ENCODE measurements at places on chromosomes 5 and 9. TPM values are rescaled to one million over a fixed set of nuclear protein-coding genes. Genes with fewer than 3 reads are reported as not detected.
A peak's percentile ranks its signal among the peaks of the same experiment; 100 is the strongest.

DNA sequence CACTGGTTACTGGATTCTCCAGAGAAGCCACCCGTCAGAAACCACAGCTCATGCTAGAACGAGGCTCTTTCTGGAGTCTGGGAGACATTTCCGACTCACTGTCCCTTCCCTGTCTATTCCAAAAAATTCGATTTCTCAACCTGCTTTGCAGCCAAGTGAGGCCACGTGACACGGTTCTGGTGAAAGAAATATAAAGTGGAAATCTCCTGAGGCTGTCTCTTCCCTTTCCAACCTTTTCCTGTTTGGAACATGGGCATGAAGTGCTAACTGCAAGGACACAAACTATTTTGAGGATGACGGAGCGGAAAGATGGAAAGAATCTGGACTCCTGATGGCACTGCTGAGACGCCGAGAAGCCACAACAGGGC is 6.1 kb upstream of the PTGS1 start:
- H3K4me1 ChIP-seq: peaks cover 4% of the 10 kb centered on the region
- no peaks in the 10 kb centered on the region for H3K36me3 ChIP-seq
- H3K4me3 ChIP-seq: no peak overlapping the region

DNA sequence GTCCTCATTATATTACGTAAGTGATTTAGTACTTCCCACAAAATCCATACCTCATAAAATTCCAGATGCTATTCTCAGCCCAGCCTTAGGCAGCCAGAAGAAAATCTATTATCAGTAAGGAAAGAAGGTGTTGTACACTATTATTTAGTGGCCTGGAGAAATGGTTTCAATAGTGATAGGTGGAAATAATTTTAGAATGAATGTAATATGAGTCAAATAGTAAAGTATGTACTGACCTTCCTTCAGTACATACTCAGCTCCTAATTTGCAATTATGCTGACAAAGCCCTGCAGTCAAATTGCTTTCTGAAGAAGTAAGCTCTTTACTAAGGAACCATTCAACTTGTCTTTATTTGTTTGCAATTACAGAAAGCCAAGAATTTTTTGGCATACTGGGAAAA is 409.2 kb downstream of the HTR1A start:
- no peaks in the 10 kb centered on the region for H3K4me1 ChIP-seq
- H3K36me3 ChIP-seq: no peaks in the 10 kb centered on the region
- H3K4me3 ChIP-seq: no peak overlapping the region
- DNase-seq: no peak
- H3K27ac ChIP-seq: no peak overlapping the region
- H3K27me3 ChIP-seq: no peaks in the 10 kb centered on the region

PKN3 gene
- 28.0 TPM for total RNA-seq

PCDHGB2 gene
- 0.91 TPM for total RNA-seq

DNA sequence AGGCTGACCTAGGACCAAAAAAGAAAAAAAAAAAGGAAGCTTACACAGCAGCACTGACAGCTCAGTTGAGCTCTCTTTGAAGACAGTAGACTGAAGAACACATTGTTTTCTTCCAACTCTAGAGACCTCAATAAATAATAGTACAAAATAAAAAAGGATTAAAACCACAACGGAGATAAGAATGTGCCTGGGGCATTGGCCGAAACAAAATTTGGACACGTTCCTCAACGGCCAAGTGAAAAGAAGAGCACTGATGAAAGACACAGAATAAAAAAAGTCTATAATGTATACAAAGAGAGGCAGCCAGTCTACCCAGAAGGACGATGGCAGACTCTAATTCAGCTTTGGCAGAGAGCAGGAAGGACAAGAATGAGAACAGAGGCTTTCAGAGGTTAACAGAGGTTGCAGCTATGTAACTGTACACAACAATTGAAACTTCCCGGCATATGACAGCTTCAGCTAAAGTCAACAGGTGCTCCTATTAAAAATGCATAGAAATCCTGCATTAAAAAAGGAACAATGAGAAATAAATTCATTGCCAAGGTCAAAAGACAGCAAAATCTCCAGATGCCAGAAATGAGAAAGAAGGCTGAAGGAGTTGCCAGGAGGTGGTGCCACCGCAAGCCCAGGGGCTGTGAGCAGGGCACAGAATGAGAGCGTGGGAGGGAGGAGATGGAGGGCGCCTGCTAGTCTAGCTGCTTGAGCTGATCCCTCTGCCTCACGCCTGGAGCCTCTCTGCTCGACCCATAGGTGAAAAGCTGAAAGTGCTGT is 113.9 kb downstream of the DCP2 start:
- no peaks in the 10 kb centered on the region for H3K36me3 ChIP-seq
- H3K4me1 ChIP-seq: peaks cover 15% of the 10 kb centered on the region
- H3K27me3 ChIP-seq: peaks cover 26% of the 10 kb centered on the region
- H3K4me3 ChIP-seq: no peak overlapping the region
- no peak overlapping the region for H3K27ac ChIP-seq

- no peak overlapping the region for H3K27ac ChIP-seq
- H3K4me1 ChIP-seq: peaks cover 10% of the 10 kb centered on the region
- DNase-seq: no peak
- H3K36me3 ChIP-seq: no peaks in the 10 kb centered on the region
These were observed 55.7 kb downstream of the GGTA1 start for GRCh38 chr9:121443981-121444380.

GRCh38 chr5:57225553-57225952 is 51.7 kb downstream of the GPBP1 start:
- no peak for DNase-seq
- no peak overlapping the region for H3K27ac ChIP-seq
- no peak overlapping the region for H3K4me3 ChIP-seq
- peaks cover 45% of the 10 kb centered on the region for H3K36me3 ChIP-seq
- peaks cover 11% of the 10 kb centered on the region for H3K4me1 ChIP-seq

GRCh38 chr5:56358703-56359681 is 125.9 kb upstream of the ANKRD55 start:
- no peaks in the 10 kb centered on the region for H3K27me3 ChIP-seq
- no peak overlapping the region for H3K27ac ChIP-seq
- H3K36me3 ChIP-seq: no peaks in the 10 kb centered on the region
- no peak overlapping the region for H3K4me3 ChIP-seq
- DNase-seq: no peak

GRCh38 chr9:34384368-34385165 is 7.9 kb upstream of the MYORG start:
- H3K4me1 ChIP-seq: peaks cover 5% of the 10 kb centered on the region
- DNase-seq: no peak
- no peak overlapping the region for H3K27ac ChIP-seq
- no peak overlapping the region for H3K4me3 ChIP-seq

- DNase-seq: no peak
- H3K27me3 ChIP-seq: peaks cover 7% of the 10 kb centered on the region
- no peak overlapping the region for H3K4me3 ChIP-seq
- no peaks in the 10 kb centered on the region for H3K4me1 ChIP-seq
- H3K27ac ChIP-seq: no peak overlapping the region
These were observed 59.7 kb downstream of the OSMR start for GRCh38 chr5:38905516-38905915.

GRCh38 chr5:173853370-173854131 is 34.6 kb upstream of the CPEB4 start:
- DNase-seq: no peak
- H3K4me1 ChIP-seq: peaks cover 2% of the 10 kb centered on the region
- no peak overlapping the region for H3K27ac ChIP-seq
- no peak overlapping the region for H3K4me3 ChIP-seq

TAF11L10 gene
- not detected for total RNA-seq

GRCh38 chr5:169870211-169870610 is 110.1 kb downstream of the INSYN2B start:
- H3K4me1 ChIP-seq: peaks cover 14% of the 10 kb centered on the region
- no peak for DNase-seq

GRCh38 chr5:90264689-90265544 is 144.6 kb downstream of the CETN3 start:
- no peak overlapping the region for H3K4me3 ChIP-seq
- DNase-seq: peak; percentile 19
- H3K4me1 ChIP-seq: no peaks in the 10 kb centered on the region
- no peaks in the 10 kb centered on the region for H3K36me3 ChIP-seq
- H3K27ac ChIP-seq: no peak overlapping the region
- no peaks in the 10 kb centered on the region for H3K27me3 ChIP-seq

- DNase-seq: no peak
- no peaks in the 10 kb centered on the region for H3K27me3 ChIP-seq
- no peak overlapping the region for H3K27ac ChIP-seq
- peaks cover 72% of the 10 kb centered on the region for H3K36me3 ChIP-seq
These were observed 8.3 kb downstream of the TLE4 start for GRCh38 chr9:79580055-79580454.

DNA sequence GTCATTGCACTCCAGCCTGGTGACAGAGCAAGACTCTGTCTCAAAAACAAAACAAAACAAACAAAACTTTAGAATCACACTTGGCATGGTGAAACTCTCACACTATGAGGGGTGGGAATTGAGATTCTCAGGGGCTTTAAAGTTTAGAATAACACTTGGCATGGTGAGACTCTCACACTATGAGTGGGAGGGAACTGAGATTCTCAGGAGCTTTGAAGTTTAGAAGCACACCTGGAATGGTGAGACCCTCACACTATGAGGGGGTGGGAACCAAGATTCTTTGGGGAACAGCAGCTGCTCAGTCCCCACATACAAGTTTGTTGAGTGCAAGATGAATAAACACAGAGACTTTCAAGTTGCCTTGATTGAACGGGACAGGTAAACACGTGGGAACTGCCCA is 149.4 kb downstream of the HSD17B3 start:
- H3K27ac ChIP-seq: no peak overlapping the region
- H3K4me1 ChIP-seq: peaks cover 43% of the 10 kb centered on the region
- H3K4me3 ChIP-seq: no peak overlapping the region
- no peak for DNase-seq

ADCY2 gene
- not detected for total RNA-seq

NR2F1 gene
- not detected for total RNA-seq

- no peak for DNase-seq
- H3K27ac ChIP-seq: no peak overlapping the region
- peaks cover 4% of the 10 kb centered on the region for H3K4me1 ChIP-seq
- H3K36me3 ChIP-seq: no peaks in the 10 kb centered on the region
- peak overlapping the region; percentile 68 for H3K4me3 ChIP-seq
- H3K27me3 ChIP-seq: peaks cover 24% of the 10 kb centered on the region
These were observed 1.0 kb upstream of the RXRA start for GRCh38 chr9:134325096-134325812.

TXNDC8 gene
- not detected for total RNA-seq

DNA sequence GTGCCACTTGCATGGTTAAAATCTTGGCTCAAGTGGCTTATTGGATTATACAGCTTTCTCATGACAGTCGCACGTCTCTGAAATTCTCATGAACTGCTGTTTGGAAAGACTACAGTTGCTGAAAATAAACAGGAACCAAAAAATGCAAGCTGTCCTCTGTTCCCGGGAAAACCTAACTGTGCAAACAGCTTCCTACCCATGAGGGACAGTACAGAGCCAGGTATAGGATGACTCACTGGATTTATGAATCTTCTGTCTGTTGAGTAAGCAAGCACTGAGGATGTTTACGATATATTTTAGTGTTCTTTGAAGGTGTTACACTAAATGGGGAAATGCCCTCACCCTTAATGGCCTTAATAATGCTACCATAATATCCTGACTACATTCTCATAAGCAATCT is 380.3 kb upstream of the TNC start:
- no peak overlapping the region for H3K4me3 ChIP-seq
- DNase-seq: no peak
- H3K27ac ChIP-seq: no peak overlapping the region
- no peaks in the 10 kb centered on the region for H3K27me3 ChIP-seq

GRCh38 chr5:36614657-36615308 is 8.4 kb downstream of the SLC1A3 start:
- no peaks in the 10 kb centered on the region for H3K4me1 ChIP-seq
- H3K27ac ChIP-seq: no peak overlapping the region
- no peak overlapping the region for H3K4me3 ChIP-seq
- peaks cover 24% of the 10 kb centered on the region for H3K27me3 ChIP-seq
- no peak for DNase-seq
- H3K36me3 ChIP-seq: no peaks in the 10 kb centered on the region

GRCh38 chr5:54411176-54411575 is 44.3 kb upstream of the HSPB3 start:
- no peak overlapping the region for H3K4me3 ChIP-seq
- peaks cover 13% of the 10 kb centered on the region for H3K27me3 ChIP-seq
- no peaks in the 10 kb centered on the region for H3K36me3 ChIP-seq
- H3K27ac ChIP-seq: no peak overlapping the region
- DNase-seq: no peak

DNA sequence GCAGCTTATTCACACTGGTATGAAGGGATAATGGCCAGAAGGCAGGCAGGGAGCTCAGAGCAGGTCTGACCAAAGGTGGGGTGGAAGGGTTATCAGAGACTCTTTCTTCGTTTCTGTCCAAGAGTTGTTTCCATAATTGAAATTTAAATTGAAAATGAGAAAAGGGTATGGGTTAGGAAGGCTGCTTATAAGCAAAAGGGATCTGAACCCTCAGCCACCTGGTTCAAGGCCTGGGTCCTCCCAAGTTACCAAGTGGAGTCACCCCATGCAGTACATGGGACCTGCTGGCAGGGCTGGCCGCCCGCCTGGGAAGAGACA is 17.8 kb downstream of the EEIG1 start:
- no peak for DNase-seq
- H3K27me3 ChIP-seq: no peaks in the 10 kb centered on the region
- H3K4me1 ChIP-seq: peaks cover 72% of the 10 kb centered on the region

TAS2R1 gene
- total RNA-seq: not detected

GRCh38 chr5:81097713-81098112 is 135.4 kb upstream of the CKMT2 start:
- no peak for DNase-seq
- no peak overlapping the region for H3K27ac ChIP-seq
- H3K36me3 ChIP-seq: peaks cover 13% of the 10 kb centered on the region
- H3K4me1 ChIP-seq: no peaks in the 10 kb centered on the region
- H3K27me3 ChIP-seq: no peaks in the 10 kb centered on the region

DNA sequence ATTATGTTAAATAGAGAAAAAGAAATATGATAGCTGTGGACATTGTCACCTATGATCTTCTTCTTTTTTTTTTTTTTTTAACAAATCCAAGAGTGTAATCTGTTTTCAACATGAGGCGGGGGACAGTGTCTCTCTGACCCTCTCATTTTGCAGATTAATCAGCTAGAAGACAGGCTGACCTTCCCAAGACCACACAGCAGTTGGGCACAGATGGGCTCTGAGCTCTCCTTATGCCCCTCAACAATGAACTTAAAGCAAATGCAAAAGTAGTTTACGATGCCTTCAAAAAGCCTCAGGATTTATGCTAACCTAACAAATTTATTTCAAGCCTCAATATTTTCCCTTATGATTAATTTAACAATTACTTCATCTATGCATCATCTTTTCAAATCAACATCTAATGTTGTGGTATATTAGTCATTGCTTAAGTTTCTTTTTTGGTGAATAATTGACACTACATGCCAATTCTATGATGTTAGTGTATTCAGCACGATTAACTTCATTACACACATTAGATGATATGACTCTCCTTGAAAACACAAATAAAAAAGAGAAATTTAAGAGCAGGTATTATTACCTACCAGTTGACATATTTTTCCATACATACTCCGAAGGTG is 7.4 kb downstream of the NFIL3 start:
- H3K4me1 ChIP-seq: peaks cover 74% of the 10 kb centered on the region
- no peaks in the 10 kb centered on the region for H3K27me3 ChIP-seq
- H3K36me3 ChIP-seq: peaks cover 87% of the 10 kb centered on the region
- no peak for DNase-seq

GRCh38 chr5:158514986-158515359 is 584.7 kb downstream of the EBF1 start:
- no peaks in the 10 kb centered on the region for H3K36me3 ChIP-seq
- no peak overlapping the region for H3K27ac ChIP-seq
- DNase-seq: no peak
- no peaks in the 10 kb centered on the region for H3K27me3 ChIP-seq

All from activated T-helper 2 cell treated with anti-CD3 and anti-CD28 coated beads, Interferon-gamma antibody, Interleukin-2, Interleukin-4, amounts not matched to agents 10 μg/mL and 5 μg/mL and 100 μg/mL, durations not matched to agents 14 hours and 24 hours and 36 hours (primary cell).